ENCODE measurements at places on chromosomes 5 and 9. TPM values are rescaled to one million over a fixed set of nuclear protein-coding genes. Genes with fewer than 3 reads are reported as not detected.

The C8G gene
- 5.3 TPM for total RNA-seq

The RNF180 gene
- total RNA-seq: 1.2 TPM

The PLPPR1 gene
- 0.25 TPM for total RNA-seq

The MEIKIN gene
- total RNA-seq: not detected

The RLN2 gene
- 0.74 TPM for total RNA-seq

The CTXN3 gene
- not detected for total RNA-seq

The ABLIM3 gene
- total RNA-seq: 4.1 TPM

The MEGF10 gene
- total RNA-seq: 0.88 TPM

The FANCG gene
- 47.5 TPM for total RNA-seq

The PDLIM4 gene
- 14.3 TPM for total RNA-seq

The ZNF883 gene
- 0.27 TPM for total RNA-seq

GRCh38 chr9:19342947-19343346 lies 37.1 kb downstream of the RPS6 start:
- DNase-seq: no peak

- no peak for DNase-seq
These were observed 243.0 kb upstream of the PTPRD start for GRCh38 chr9:10855847-10856246.

DNA sequence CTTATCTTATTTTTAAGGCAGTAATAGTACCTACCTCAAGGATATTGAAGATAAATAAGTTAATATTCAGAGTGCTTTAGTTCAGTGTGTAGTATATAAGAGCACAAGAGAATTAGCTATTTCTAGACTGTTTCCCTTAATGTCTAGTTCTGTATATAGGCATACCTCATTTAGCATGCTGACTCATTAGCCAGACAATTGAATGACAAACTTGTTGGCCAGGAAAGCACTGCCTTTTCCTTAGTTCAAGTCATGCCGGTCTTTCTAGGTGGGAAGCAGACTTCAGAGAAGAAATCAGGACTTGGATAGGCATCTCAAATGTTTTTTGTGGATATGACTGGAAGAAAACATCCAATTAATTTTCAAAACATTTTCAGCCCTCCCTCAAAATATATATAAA lies 3.2 kb upstream of the FBXO4 start:
- DNase-seq: no peak

DNA sequence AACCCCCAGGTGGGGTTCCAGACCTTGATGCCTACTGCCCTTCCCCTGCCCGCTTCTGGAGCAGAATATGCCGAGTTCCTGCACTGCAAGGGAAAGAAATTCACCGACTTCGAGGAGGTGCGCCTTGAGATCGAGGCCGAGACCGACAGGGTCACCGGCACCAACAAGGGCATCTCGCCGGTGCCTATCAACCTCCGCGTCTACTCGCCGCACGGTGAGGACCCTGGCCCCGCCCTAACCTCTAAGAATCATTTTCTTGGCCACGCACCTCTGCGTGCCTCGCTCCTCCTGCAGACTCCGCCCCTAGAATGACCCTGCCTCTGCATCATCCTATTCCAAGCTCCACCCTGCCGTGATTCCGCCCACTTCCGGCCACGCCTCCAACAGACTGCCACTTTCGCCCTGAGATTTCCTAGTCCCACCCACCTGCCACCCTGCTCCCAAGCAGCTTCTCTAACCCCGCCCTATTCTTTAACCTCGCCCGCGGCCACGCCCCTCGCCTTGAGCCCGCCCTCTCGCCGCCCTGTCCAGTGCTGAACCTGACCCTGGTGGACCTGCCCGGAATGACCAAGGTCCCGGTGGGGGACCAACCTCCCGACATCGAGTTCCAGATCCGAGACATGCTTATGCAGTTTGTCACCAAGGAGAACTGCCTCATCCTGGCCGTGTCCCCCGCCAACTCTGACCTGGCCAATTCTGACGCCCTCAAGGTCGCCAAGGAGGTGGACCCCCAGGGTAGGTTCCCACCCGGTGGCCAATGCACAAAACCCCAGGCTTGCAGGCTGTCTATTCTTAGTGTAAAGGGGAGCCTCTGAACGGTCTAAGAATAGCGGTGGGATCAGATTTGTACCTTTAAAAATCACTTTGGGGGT lies 15.6 kb downstream of the DNM1 start:
- peak; percentile 99 for DNase-seq

GRCh38 chr9:91220491-91221135 lies 141.1 kb downstream of the AUH start:
- DNase-seq: no peak

GRCh38 chr9:88799541-88800328 lies 191.5 kb upstream of the S1PR3 start:
- DNase-seq: no peak

DNA sequence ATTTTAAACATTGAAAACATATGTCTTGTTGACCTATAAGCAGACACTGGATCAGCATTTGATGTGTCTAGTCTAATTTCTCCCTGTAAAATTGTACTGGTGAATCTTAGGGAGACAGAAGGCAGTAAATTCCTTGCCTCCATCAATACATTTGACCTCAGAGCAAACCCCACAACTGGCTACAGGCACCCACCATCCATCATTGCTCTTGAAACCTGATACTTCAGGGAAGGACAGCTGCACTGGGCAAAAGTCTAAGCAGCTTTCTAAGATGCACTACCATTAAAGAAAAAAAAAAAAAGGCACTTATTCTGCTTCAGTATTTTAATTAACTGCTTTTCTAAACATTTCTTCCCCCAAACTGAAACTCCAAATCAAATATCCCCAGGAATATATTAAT lies 1051.3 kb upstream of the DMAC1 start:
- no peak for DNase-seq

- DNase-seq: no peak
These were observed 198.5 kb upstream of the PTGER4 start for GRCh38 chr5:40481241-40481640.

GRCh38 chr9:86201474-86202337 lies 57.8 kb downstream of the C9orf153 start:
- DNase-seq: no peak

GRCh38 chr5:153496835-153497234 lies 6.4 kb downstream of the GRIA1 start:
- DNase-seq: no peak

DNA sequence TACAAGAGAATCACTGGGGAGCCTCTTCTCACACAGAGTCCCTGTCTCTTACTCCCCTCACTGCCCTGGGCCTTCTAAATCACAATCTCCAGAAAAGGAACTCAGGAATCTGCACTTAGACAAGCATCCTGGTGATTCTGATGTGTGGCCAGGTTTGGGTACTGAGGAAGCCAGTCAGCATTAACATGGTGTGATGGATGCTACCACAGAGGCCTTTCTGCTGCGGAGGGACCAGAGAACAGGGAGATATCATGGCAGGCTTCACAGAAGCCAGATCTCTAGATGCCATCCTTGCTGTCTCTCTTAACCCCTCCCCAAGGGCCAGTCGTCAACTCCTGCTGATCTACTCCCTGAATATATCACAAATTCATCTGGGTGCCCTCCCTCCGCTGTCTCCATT lies 1.6 kb downstream of the ANKS6 start:
- no peak for DNase-seq

DNA sequence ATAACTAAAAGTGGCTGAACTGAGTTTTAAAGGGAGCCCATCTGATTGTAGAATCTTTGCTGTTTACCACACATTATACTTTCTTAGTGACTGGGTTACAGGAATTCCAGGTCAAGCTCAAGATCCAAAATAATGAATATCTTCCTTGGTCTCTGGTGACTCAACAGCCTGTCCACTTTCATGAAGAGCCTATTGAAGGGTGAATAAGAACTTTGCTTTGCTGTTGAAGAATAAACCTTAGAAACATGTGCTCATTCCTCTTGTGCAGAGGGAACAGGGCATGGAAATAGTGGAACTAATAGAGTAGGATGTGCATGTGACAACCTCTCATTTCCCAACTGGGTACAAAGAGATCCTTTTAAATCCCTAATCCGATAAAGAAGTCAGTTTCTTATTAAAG lies 21.4 kb downstream of the ALDH1A1 start:
- no peak for DNase-seq

DNA sequence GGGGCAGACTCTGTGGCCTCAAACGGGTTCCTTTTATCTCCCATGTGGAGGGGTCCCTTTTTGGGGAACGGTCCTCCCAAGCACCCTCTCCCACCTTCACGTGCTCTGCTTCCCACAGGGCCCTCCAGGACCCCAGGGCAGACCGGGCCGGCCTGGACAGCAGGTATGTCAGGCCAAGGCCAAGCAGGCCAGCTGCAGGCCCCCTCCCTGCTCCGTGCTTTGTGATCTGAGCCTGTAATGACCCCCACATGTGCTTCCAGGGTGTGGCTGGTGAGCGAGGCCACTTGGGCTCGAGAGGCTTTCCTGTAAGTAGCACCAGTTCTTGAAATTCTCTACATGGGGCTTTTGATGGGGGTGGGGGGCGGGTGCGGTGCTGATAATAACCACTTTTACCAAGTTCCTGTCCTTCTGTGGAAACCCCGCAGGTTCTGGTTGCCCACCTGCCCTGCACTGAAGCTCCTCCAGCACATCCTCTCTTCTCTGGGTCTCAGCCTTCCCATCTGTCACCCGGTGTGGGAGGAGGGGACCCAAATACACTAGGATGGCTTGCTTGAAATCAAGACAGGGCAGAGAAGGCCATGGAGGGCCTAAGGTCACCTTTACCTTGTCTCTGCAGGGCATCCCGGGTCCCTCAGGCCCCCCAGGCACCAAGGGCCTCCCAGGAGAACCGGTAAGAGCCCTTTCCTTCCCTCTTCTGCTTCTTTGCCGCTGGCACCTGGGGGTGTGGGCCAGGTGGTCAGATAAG lies 57.9 kb upstream of the ORM1 start:
- DNase-seq: no peak

GRCh38 chr5:759111-759751 lies 25.3 kb downstream of the ZDHHC11B start:
- peak; percentile 84 for DNase-seq

DNA sequence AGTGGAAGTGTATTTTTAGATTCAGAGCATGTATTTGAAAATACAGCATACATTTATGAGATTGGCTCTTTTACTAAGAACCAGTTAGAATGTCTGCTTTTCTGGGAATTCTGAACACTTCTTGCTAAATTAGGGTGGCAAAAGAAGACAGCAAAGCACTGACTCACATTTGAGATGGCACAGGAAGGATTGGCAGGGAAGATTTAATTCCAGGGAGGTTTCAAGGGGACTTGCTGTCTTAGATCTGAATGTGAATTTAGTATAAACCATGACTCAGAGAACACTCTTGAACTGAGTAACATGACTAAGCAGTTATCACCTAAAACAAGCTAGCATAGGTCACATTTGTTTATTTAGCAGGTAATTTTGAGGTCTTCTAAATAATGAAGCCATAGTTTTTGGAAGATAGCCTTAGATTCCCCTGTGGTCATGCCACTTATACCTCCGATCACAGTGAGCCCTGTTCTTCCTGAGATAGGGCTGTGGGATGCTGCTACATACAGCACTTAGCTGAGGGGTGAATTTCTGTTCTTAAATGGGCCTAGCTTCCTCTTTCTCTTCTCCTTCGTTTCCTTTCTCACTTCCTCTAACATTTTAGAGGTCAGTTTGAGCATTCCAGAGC lies 173.8 kb downstream of the PCSK1 start:
- no peak for DNase-seq

DNA sequence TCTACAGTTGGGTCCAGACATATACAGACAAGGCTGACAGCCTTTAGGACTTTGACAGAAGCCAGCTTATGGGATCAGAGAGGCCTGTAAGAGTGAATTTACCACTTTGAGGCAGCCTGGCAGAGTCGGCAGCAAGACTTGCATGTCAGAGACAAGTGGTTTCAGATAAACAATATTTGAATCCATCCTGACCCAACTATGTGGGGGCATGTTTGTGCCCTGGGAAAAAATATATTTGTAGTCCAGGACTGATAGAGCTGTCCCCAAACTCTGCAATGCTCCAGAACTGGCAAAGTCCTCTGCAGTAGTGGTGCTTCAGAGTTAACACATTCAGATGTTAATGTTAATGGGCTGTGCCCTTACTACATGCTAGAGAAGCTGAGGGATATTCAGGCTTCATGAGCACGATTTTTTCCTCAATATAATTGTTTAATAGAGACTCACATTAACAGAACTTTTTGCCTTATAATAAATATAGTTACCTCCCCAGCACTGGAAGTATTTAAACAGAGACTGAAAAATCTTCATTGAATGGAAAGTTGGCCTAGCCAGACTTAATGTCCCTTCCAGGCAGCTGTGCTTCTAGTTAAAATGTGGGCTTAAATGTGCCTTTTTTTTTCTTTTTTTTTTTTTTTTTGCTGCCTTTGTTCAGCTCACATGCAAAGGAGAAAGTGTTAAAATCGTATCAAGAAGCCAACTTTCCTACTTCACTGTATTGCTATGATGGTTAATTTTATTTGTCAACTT lies 42.9 kb downstream of the FEM1C start:
- DNase-seq: no peak

- DNase-seq: no peak
These were observed 187.3 kb upstream of the PIK3R1 start for GRCh38 chr5:68028131-68028727.

GRCh38 chr9:136994180-136994887 lies 2.0 kb downstream of the CLIC3 start:
- DNase-seq: no peak

GRCh38 chr5:151288180-151288579 lies 15.4 kb downstream of the SLC36A3 start:
- no peak for DNase-seq

- DNase-seq: no peak
These were observed 49.8 kb downstream of the PRRC1 start for GRCh38 chr5:127567026-127567768.

DNA sequence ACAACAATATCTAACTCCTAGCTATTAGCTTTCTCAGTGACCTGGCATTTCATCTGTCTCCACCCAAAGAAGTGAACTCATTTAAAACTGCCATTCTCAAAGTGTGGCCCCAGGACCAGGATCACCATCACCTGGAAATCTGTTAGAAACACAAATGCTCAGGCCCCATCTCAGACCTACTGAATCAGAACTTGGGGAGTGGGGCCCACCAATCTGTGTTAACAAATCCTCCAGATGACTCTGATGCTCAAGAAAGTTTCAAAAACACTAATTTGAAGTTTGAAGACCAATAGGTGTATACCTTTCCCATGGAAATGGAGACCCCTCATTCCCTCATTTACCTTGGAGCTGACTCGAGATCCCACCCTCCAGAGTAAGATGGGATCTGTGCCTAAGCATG lies 72.3 kb downstream of the PRELID2 start:
- no peak for DNase-seq

GRCh38 chr5:102762095-102762534 lies 7.0 kb downstream of the PAM start:
- DNase-seq: no peak

- DNase-seq: no peak
These were observed 207.4 kb downstream of the DAB2IP start for GRCh38 chr9:121858788-121859187.

- DNase-seq: no peak
These were observed 850.6 kb upstream of the WWC1 start for GRCh38 chr5:167440846-167441245.

GRCh38 chr5:90916947-90917800 lies 358.6 kb downstream of the ADGRV1 start:
- no peak for DNase-seq

GRCh38 chr5:134132372-134133187 lies 18.1 kb downstream of the TCF7 start:
- no peak for DNase-seq
